CD4-positive, alpha-beta T cell treated with Interferon gamma for 1 hour (primary cell): ENCODE measurements at places on chromosomes 12 and 14.

- no peak for DNase-seq
Observed at GRCh38 chr12:90287585-90287984, 578.9 kb upstream of the ATP2B1 start.

DNA sequence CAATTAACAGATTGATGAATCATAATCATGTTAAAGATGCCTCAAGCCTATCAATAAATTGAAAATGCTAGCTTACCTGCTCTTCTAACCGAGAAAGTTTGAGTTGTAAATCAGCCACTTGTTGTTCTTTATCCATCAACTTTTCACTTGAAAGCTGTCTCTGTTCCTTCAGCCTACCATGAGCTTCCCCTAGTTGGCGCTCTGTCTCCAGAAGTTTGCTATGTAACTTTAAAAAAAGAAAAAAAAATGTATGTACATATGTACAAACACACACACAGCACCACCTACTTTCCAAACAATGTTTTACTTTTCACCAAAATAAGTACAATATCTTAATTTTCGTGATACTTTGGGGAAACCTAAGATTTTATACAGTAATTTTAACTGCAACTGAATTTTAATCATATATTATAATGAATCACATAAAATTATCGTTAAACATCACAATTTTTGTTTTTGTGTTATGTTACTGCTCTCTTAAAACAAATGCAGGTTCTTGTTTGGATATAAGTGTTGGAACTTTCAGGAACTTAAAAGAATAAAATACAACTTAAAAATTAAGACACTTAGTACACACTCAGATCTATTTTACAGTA lies 101.2 kb downstream of the EEA1 start:
- peak; percentile 5 for DNase-seq

- DNase-seq, result no peak
Observed at GRCh38 chr12:109695416-109695815, 18.2 kb upstream of the FAM222A start.

GRCh38 chr12:6724409-6724797 lies 557 bp downstream of the COPS7A start:
- peak; percentile 13 for DNase-seq

DNA sequence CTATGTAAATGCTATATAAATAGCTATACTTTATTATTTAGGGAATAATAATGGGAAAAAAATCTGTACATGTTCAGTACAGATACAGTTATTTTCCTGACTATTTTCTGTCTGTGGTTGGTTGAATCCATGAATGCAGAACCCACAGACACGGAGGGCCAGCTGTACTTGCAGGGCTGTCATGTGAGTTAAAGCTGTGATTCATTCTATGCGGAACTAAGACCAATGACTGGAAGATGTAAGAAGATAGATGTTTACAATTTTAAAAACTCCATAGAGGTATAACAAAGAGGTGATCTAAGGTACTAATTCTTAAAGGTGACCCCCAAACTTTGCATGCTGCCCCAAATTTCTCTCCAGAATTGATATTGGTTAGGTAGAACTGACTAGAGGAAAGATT lies 14.6 kb downstream of the PCNX4 start:
- peak; percentile 7 for DNase-seq

GRCh38 chr12:120397824-120398540 lies 29.0 kb upstream of the MSI1 start:
- DNase-seq, result no peak

- peak; percentile 55 for DNase-seq
Observed at GRCh38 chr12:48618541-48618940, 48.7 kb upstream of the LALBA start.

DNA sequence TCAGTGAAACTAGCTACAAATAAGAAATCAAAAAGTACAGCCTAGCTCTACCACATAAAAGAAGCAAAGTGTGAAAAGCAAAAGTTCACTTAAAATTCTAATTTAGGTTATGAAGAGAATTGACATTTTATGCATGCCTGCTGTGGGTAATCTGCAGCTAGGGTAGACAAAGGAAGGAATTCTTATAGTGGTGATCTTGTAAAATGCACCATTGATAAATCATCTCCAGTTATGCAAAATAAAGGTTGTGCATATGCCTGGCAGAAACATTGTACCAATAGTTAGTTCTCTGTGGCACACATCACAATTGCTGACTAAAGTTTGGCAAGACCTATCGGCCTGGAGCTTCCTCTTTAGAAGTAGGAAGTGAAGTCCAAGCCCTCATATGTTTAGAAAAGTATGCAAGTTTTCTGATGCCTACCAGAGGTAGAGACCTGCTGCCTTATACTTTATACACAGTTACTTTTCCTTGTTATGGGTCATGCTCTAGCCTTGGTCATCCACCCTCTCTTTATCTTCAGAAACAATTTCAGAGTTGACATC lies 78.3 kb downstream of the TSHR start:
- DNase-seq, result no peak

DNA sequence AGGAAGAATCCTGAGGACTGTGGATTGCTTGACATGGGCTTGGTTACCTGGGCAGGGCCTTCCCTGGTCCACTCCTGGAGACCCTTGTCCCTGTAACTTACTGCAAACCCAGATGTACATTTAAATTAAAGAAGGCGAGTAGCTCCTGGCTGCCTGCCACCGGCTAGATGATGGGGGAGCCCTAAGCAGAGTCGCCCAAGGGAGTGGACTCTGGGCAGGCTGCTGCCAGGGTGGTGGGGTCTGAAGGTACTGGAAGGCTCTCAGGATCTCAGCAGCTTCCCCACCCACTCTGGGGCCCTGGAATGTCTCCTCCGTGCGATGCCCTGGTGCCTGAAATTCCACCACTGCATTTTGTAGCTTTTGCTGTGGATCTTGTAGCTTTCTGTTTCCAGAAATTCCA lies 74.7 kb downstream of the FBXL14 start:
- DNase-seq, result no peak

GRCh38 chr14:96051642-96052540 lies 12.7 kb downstream of the C14orf132 start:
- DNase-seq, result no peak

DNA sequence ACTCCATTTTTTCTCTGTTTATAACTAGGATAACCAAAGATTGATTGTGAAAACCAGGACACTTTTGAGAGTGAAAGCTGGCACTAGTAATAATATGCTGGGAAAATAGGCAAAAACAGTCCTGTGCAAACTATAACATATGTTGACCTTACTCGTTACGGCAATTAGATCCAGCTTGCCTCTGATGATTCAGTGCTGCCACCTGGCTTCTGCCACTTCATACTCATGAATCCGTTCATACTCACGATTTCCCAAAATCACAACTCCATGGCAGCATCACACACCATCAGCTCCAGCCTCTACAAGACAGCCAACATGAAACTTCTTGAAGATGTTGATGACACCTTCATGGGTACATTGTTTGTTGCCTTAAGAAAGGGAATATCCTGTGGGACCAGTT lies 49.1 kb upstream of the CAND1 start:
- DNase-seq, result no peak

- no peak for DNase-seq
Observed at GRCh38 chr12:89576572-89577220, 50.8 kb upstream of the POC1B start.

DNA sequence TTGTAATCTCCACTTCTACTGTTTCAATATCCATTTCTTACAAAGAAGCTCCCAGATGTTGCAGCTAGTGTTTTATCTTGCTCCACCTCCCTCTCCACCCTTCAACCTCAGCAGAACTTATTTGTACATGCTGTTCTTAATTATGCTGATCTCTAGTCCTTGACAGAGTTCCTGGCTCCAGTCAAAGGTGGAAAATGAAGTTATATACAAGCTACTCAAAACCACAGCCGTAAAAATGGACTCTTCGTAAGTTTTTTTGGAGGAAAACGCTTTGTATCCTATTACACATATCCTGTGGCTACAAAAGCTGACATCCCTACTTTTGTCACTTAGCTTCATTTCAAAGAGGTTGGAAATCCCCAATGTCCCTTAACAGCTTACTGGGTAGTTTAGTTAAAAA lies 1.3 kb downstream of the CLEC1A start:
- DNase-seq, result no peak

GRCh38 chr14:45048385-45048784 lies 35.5 kb upstream of the PRPF39 start:
- no peak for DNase-seq

- DNase-seq, result no peak
Observed at GRCh38 chr14:67602076-67602475, 2.0 kb upstream of the PIGH start.

DNA sequence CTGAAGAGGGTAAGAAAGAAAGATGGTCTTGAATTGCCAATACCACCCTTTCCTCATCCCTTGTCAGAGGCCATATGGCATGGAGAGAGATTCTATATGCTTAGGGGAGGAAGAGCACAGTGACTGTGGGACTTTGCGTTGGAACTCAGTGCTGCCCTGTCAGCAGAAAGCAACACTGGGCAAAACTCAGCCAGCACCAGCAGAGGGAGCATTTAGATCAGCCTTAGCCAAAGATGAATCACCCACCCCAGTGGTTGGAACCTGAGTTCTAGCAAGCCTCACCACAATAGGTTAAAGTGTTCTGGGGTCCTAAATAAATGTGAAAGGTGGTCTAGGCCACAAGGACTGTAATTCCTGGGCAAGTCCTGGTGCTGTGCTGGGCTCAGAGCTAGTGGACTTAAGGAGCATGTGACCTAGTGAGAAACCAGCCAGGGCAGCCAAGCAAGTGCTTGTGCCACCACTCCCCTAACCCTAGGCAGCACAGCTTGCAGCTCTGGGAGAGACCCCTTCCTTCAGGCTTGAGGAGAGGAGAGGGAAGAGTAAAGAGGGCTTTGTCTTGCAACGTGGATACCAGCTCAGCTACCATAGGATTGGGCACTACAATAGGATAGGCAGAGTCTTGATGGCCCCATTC lies 11.4 kb upstream of the BCAT1 start:
- peak; percentile 33 for DNase-seq

GRCh38 chr14:54106661-54107377 lies 150.2 kb upstream of the BMP4 start:
- DNase-seq, result no peak

DNA sequence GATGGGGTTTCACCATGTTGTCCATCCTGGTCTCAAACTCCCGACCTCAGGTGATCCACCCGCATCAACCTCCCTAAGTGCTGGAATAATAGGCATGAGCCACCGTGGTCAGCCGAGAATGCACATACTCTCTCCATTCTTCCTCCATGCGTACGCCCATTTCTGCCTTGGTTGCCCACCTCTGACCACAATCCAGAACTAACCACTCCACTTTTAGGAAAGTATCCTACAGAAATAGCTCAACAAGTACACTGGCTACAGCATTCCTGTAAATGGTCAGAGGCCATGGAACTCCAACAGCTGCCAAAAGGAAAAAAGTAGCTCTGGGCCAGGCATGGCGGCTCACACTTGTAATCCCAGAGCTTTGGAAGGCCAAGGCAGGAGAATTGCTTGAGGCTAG lies 60.7 kb downstream of the IRF2BPL start:
- DNase-seq, result no peak

GRCh38 chr12:123251403-123252076 lies 18.3 kb downstream of the MTRFR start:
- no peak for DNase-seq

GRCh38 chr14:70448633-70449340 lies 3.2 kb upstream of the ADAM21 start:
- no peak for DNase-seq
